ENCODE measurements at places on chromosomes 12 and 14.

- DNase-seq = no peak
These were observed 10.3 kb downstream of the ACVR1B start for GRCh38 chr12:51961834-51962233.

DNA sequence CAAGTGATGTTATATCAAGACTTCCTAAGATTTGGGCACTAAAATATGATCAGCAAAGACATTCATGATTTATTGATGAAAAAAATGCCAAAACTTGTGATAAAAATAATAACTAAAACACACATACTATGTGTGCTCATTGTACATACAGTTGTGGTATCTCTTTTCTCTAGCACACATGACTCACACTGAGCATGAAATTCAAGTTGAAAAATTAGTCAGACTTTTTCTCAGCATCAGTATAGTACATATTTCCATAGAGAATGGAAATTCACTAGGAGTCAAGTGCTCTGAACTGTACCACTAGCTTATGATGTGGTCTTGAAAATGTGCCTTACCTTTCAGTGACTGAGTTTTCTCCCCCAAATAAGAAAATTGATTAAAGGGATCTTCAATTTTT lies 471.8 kb upstream of the FLRT2 start:
- DNase-seq = no peak

DNA sequence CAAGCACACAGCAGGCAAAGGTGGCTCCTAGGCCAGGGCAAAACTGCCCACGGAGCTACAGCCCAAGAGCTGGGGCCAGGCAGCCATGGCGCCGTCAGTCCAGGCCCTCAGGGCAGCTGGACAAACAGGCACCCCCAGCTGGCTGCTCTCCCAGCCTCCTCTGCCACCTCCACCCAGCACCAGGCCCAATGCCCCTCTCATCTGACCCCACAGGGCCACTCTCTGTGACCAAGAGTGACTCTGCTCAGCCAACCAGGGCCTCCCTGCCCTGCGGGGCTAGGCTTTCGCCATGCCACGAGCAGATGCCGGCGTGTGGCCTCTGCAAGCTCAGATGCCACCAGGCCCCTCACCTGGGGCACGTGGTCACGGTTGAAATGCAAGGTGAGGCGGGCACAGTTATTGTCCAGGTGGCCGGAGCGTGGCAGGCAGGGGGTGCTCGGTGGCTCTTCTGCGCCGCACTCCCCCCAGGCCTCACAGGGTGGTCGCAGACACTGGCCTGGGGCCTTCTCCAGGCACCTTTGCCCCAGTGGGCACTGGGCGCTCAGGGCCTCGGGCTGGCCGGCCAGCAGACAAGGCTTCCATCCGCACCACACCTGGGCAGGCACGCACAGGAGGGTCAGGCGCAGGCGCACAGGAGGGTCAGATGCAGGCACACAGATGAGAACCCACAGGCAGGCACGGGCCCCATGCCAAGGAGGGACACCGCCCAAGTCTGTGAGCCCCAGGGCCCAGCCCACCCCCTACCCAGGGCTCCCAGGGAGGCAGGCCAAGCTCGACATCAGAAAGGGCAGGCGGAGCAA lies 23.0 kb downstream of the JAG2 start:
- no peak for DNase-seq

GRCh38 chr14:74619672-74620131 lies 7.7 kb upstream of the LTBP2 start:
- no peak for DNase-seq

GRCh38 chr12:22610131-22610530 lies 14.8 kb upstream of the ETNK1 start:
- DNase-seq = no peak

GRCh38 chr12:130552483-130552996 lies 163.6 kb downstream of the RIMBP2 start:
- DNase-seq = no peak

DNA sequence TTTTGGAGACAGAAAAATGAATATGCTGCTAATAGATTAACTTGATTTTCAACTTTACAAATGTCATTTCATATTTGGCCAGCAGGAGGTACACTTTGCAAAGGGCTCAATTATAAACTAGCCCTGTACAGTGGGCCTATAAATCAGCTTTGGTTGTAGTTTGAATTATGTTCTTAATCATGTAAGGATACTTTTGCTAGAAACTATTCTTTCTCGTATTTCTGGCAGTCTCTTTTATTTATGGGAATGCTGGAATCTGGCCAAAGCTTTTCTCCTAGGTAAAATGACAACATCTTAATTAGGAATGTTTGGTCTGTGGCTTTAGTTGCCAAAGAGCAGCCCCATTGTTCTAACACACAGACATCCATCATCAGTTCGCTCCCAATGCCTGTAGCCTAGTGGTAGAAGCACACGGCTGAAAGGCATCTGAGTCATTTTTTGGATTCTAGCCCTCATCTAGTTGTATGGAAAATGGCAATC lies 1322.3 kb upstream of the SEL1L start:
- DNase-seq = no peak

DNA sequence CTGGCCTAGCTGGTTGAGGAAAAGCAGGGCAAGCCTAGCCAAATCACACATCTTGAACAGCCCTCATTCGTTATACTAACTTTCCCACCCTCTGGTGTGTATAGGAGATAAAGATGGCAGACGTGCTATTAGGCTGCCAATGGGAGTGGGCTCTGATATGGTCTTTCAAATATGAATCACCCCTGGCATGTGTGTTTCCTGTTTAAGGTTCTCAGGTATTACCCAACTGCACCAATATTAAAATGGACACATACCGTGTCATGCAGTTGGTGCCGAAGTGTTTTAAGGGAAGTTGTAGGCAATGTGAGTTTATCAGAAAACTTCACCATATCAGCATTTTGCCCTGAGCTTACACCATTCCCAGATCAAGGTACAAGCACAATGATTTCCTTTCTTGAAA lies 33.4 kb downstream of the CHST11 start:
- DNase-seq = no peak

- no peak for DNase-seq
These were observed 127.0 kb upstream of the RPH3A start for GRCh38 chr12:112664569-112664968.

GRCh38 chr12:38350342-38351174 lies 34.0 kb downstream of the ALG10B start:
- no peak for DNase-seq

DNA sequence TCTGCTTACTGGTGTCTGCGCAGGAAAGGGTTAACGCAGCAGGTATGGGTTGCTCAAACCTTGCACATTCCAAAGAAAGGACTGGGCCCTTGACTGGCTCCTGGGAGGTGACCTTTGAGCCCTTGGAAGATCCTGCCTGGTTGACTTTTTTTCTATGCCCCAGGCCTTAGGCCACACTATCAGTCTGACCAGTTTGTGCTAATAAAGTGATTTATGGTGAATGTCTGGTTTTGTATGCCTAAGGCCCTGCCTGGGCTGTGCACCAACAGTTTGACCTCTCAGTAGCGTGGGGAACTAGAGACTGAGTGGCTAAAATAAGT lies 61.4 kb upstream of the SCN8A start:
- no peak for DNase-seq

DNA sequence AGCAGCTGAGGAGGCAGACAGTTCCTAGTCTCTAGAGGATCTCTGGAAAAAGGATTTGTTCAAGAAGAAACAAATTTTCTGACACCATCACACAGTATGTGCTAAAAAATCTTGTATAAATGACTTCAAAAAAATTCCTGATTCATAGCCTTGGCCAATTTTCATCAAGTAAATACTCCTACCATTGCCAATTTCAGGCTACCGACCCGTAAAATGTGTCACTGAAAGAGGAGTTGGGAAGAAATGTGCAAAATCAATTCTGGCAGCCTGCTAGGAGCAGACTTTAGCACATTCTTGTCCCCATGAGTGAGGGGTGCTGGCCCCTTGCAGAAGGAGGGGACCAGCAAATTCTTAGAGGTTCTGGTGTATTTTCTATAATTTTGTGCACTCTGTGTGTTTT lies 109.4 kb downstream of the TMEM30B start:
- no peak for DNase-seq

DNA sequence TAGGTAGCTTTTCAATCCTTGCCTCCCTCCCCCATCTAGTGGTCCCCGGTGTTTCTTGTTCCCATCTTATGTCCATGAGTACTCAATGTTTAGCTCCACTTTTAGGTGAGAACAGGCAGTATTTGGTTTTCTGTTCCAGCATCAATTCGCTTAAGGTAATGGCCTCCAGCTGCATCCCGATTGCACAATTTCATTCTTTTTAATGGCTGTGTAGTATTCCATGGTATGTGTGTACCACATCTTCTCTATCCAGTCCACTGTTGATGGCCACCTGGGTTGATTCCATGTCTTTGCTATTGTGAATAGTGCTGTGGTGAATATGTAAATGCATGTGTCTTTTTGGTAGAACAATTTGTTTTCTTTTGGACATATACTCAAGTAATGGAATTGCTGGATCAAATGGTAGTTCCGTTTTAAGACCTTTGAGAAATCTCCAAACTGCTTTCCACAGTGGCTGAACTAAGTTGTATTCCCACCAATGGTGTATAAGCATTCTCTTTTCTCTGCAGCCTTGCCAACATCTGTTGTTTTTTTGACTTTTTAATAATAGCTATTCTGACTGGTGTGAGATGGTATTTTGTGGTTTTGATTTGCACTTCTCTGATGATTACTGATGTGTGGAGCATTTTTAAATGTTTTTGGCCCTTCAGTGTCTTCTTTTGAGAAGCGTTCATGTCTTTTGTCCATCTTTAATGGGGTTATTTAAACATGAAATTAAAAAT lies 34.2 kb upstream of the ASPG start:
- no peak for DNase-seq

DNA sequence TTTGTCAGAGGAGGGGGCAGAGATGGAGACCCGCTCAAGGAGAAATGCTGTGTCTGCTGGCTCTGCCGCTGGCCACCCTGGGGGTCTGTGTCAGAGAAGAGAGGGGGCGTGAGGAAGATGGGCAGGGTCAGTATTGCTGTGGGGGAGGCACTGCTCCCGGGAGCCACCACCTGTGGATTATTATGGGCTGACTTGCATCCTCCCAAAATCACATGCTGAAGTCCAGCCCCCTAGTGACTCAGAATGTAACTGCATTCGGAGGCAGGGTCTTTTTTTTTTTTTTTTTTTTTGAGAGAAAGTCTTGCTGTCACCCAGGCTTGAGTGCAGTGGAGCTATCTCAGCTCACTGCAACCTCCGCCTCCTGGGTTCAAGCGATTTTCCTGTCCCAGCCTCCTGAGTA lies 12.3 kb downstream of the ABCD4 start:
- no peak for DNase-seq

- no peak for DNase-seq
These were observed 109.3 kb downstream of the PTPRQ start for GRCh38 chr12:80553316-80553715.

DNA sequence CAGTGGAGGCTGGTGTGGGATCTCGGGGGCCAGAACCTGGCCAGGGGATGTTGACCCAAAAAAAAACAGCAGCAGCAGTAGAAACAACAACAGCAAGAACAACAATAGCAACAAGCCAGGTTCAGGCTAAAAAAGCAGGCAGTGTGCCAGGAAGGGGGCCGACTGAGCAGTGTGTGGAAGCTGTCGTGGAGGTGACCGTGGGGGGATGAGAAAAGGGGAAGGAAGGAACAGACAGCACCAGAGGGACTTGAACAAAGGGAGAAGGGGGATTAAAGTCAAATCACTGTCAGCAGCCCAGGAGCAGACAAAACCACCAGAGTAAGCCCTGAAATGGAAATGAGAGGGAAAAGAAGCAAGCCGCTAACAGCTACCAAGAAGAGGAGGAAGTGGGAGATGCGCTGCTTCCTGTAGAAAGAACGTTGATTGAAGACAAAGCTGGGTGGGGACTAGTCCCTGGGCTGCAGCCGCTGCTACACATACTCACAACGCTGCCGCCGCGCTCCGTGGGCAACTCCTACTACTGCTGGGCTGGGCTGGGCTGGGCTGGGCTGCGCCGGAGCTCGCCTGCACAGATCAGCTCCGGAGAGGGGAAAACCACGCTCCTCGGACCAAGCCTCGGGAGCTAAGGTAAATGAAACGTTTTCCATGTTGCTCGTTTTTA lies at the start of gene GNG2:
GNG2 (plus strand) TSS at position 449 of the 661 bp plus-strand sequence. CDS start 90,067 bp downstream, outside the sequence.
- DNase-seq = peak; percentile 64

- no peak for DNase-seq
These were observed 1037.1 kb downstream of the GALC start for GRCh38 chr14:86955771-86956354.

DNA sequence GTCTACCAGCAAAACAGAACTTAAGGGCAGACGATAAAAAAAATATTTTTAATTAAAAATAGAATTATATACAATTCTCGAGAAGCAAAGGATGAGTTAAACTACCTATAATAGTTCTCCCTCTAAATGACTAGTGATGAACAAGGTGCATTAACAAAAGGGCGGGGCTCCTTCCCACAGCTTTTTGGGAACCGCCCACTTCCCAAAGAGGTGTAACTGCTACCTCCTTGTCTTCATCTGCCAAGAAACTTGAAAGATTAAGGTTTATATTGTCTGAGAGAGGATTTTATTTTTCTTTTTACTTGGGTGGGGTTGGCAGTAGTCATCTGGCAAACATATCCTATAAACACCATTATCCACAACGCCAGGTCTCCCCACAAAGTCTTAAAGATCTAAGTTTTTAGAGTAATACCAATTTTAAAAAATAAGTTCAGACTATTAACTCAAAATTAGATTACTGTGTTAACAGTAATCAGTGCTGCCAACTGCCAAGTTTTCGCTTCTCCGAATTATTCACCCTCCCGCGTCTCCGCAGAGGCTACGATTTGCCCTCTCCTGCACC lies 938 bp downstream of the RALGAPA1 start:
- no peak for DNase-seq

DNA sequence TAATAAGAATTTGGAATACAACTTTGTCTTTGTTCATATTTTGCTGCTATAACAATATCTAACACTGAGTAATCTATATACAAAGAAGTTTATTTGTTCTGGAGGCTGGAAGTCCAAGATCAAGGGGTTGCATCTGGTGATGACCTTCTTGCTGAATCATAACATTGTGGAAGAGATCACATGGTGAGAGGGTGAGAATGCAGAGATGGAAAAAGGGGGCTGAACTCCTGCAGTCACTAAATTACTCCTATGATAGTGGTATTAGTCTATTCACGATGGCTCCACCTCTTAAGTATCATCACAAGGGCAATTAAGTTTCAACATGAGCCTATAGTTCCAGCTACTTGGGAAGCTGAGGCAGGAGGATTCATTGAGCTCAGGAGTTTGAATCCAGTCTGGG lies 4.5 kb upstream of the AKAP6 start:
- DNase-seq = no peak

- no peak for DNase-seq
These were observed 1.7 kb downstream of the ARHGAP5 start for GRCh38 chr14:32078858-32079216.

DNA sequence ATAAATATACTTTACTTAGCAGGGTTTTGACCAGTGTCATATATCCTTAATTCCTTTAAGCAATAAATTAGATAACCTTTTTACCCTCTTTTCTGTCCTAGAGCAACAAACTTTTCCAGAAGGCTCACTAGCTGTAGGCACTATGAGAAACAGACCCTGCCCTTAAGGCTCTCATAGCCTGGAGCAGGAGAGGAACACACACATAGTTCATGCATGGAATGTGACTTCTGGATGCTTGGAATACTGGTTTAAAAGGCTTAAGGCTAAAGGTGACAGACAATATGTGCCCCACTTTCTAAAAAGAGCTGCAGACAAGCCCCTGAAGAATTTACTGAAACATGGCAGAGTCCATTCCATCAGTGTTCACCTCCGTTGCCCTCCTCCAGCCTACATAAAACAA lies 237.2 kb downstream of the TTC8 start:
- no peak for DNase-seq

GRCh38 chr12:122887819-122888212 lies 8.1 kb downstream of the VPS37B start:
- DNase-seq = no peak

All from stimulated activated CD8-positive, alpha-beta memory T cell treated with anti-CD3 and anti-CD28 coated beads, Interleukin-4, amount 100 ng/mL, for 24 hours (primary cell).